ENCODE measurements at places on chromosomes 5 and 9.

- no peak overlapping the region for H3K27ac ChIP-seq
- no peaks in the 10 kb centered on the region for H3K4me1 ChIP-seq
- no peak overlapping the region for H3K4me3 ChIP-seq
These were observed 101.7 kb upstream of the ZNF366 start for GRCh38 chr5:72608926-72609325.

DNA sequence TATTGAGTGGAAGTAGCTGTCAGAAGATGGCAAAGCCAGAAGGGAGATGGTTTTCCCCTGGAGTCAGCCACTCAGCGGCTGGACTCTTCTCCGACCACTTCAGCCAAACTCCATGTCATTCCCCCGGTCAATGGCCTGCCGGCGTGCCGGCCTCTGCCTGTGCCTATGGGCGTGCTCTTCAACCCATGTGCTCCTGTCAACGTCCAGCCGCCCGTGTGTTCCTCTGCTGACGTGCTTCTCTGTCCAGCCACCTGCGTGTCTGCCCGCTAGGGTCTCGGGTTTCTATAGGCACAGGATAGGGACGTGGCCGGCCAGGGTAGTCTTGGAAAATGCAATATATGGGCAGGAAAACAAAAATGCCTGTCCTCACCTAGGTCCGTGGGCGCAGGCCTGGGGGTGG, 77.7 kb upstream of the RUFY1 start:
- H3K36me3 ChIP-seq = no peaks in the 10 kb centered on the region
- no peak overlapping the region for H3K27ac ChIP-seq
- no peaks in the 10 kb centered on the region for H3K4me1 ChIP-seq
- H3K27me3 ChIP-seq = peaks cover 3% of the 10 kb centered on the region
- H3K4me3 ChIP-seq = no peak overlapping the region
- no peak for DNase-seq

DNA sequence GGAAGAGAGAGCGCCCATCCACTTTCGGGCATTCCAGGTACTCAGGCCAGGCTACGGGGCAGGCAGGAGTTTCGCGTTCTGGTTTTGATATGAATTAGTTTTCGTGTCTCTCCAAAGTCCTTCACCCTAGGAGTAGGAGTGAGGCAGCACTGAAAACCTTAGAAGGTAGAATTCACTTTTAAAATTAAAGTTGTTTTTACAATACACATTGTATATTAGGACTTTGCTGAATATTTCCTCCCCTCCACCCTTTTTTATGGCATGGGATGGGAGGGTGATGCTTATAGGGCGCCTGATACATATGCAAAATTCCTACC, 747 bp downstream of the ITGA1 start:
- H3K36me3 ChIP-seq = no peaks in the 10 kb centered on the region
- H3K4me1 ChIP-seq = peaks cover 16% of the 10 kb centered on the region
- H3K27ac ChIP-seq = no peak overlapping the region

DNA sequence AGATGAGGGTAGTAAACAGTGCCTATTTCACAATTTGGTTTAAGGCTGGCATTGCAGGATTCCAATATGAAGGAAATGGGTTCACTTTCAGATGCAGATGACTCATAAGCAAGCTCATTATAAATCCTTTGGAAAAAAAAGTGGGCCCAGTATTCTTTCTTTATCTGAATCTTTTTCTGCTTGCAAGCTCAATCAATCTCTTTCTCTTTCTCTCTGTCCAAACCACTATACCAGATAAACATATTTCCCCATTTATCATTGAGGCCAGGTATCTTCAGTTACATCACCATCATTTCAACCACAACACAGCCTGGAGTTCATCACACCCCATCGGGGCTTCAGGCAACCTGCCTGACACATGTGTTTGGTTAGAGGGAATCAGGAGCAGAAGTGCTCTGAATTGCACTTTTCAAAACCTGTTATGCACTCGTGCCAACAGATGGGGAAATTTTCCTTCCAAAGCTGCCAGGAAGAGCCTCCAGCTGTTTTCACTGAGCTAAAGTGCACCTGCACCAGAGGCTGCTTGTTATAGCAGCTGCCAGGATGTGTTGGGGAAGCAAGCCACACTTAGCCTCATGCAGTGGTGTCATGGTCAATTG, 30.0 kb upstream of the MAMDC2 start:
- H3K27me3 ChIP-seq = peaks cover 2% of the 10 kb centered on the region
- H3K4me1 ChIP-seq = no peaks in the 10 kb centered on the region
- no peaks in the 10 kb centered on the region for H3K36me3 ChIP-seq
- DNase-seq = no peak

DNA sequence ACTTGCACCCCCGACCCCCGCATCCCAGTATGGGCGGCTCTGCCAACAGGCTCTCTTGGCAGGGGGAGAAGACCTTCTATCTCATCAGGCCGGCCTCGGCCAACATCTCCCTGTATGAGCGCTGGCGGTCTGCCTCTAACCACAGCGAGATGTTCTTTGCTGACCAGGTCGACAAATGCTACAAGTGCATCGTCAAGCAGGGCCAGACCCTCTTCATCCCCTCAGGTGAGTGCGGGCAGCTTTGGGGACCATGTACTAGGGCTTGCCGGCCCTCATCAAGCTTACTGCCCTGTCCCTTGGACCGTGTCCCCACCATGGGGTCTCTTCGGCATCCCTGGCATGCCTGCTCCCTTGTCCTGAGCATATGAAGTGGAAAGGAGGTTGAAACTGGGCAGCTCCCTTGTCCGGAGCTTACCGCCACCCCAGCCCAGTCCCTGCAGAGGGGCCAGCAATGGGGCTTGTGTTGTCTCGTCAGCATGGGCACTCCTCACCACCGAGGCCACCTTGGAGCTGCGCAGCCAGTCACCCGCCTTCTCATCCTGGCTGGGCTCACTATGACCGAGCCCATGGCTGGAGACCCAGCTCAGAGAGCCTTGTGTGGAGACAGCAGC, 78.1 kb downstream of the PHF2 start:
- DNase-seq = no peak
- H3K27ac ChIP-seq = no peak overlapping the region
- no peak overlapping the region for H3K4me3 ChIP-seq
- no peaks in the 10 kb centered on the region for H3K36me3 ChIP-seq
